ENCODE measurements at places on chromosomes 2 and 18. TPM values are rescaled to one million over a fixed set of nuclear protein-coding genes. Genes with fewer than 3 reads are reported as not detected.

GRCh38 chr2:134177351-134177931, 76.4 kb upstream of the MGAT5 start:
- no peak for DNase-seq

DNA sequence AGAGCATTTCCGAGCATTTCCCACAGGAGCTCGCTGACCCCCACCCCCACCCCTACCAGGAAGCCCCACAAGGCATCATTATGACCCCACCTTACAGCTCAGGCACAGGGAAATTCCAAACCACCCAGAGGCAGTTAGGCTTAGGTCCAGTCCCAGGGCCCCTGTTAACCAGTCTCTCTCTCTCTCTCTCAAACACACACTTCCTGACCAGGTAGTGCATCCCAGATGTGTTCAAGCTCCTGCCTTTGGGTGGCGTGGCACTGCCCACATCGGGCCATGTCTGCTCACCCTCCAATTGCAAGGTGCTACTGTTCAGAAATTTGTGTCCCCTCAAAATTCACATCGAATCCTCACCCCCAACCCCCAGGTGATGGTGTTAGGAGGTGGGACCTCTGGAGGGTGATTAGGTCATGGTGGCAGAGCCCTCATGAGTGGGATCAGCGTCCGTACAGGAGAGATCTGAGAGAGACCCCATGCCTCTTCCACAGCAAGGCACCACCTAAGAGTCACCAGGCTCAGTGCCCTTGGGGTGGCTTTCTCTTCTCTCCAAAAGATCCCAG, 8.8 kb downstream of the COPS9 start:
- no peak for DNase-seq

- no peak for DNase-seq
These were observed 508.8 kb downstream of the ZEB2 start for GRCh38 chr2:144011098-144011497.

- DNase-seq, result no peak
These were observed 121.8 kb upstream of the FN1 start for GRCh38 chr2:215557701-215558100.

The REG1B gene
- not detected for total RNA-seq

All from fibroblast of the aortic adventitia (primary cell).